ENCODE measurements at places on chromosomes 1 and 21.

- no peak for DNase-seq
These were observed 19.0 kb downstream of the YARS1 start for GRCh38 chr1:32798191-32798590.

- no peak for DNase-seq
These were observed 63.0 kb upstream of the ETS2 start for GRCh38 chr21:38742580-38743260.

DNA sequence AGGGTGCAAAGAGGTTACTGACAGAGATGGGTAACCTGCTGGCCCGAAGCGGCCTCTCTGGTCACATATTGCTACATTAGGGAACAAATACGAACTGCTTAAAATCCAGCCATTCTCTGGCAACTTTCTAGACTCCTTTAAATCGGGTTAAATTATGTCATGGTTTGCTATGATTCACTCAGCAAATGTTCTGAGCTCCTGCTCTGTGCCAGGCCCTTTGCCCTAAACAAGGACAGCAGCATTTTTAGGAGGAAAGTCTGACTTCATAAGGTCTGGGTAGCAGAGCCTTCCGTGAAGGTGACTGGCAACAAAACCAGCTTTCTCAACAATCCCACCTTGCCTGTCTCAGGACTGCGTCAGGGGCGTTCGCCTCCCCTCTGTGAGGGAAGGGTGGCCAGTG, 15.4 kb downstream of the ZP4 start:
- no peak for DNase-seq

GRCh38 chr1:223716302-223716862, 4.0 kb downstream of the CAPN2 start:
- peak; percentile 84 for DNase-seq

GRCh38 chr1:93437976-93438605, 9.8 kb upstream of the FNBP1L start:
- no peak for DNase-seq

GRCh38 chr1:11925938-11926292, 312 bp downstream of the KIAA2013 start:
- no peak for DNase-seq

- no peak for DNase-seq
These were observed 129.5 kb upstream of the PRMT6 start for GRCh38 chr1:106926803-106927582.

DNA sequence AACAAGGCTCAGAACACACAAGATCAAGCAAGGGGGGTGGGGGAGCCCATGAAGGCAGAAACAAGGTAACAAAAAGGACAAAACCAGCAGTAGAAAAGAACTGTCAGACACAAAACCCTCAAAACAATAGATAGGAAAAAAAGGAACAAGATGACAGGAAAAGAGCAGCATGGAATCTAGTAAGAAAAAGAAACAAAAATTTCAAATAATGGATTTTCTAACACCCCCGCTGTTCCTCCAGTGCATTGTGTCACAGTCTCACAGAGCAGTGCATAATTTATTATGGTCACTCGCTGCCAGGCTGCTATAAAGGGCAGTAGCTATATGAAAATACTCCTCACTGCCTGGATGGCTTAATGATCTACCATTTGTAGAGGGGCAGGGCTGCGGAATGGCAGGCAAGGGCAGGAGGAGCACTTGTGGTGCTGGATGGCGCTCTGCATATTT, 567.9 kb downstream of the DPYD start:
- no peak for DNase-seq

- DNase-seq: no peak
These were observed 3.3 kb downstream of the CACYBP start for GRCh38 chr1:175002910-175003517.

GRCh38 chr1:40905061-40905460, 42.9 kb upstream of the CITED4 start:
- no peak for DNase-seq

DNA sequence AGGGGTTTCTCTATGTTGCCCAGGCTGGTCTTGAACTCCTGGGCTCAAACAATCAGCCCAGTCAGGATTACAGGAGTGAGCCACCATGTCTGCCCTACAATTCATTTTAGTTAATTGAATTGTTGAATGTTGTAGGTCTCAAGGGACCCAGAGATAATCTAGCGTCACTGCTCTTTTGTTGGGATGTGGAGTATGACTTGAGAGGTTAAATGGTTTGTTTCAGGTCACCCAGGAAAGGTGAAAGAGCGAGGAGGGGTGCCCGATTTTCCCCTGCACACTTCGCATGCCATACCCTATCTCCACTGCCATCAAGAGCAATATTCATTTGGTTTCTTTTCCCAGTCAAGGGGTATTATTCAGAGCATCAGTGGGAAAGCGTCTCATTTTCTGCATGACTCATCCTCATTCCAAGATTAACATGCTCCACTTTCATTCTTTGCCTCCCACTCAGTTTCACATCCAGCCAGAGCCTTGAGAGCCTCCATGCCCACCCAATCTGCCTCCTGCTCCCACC, 13.1 kb upstream of the SLC30A1 start:
- DNase-seq: no peak

GRCh38 chr1:232873931-232874330, 68.7 kb downstream of the MAP10 start:
- no peak for DNase-seq

DNA sequence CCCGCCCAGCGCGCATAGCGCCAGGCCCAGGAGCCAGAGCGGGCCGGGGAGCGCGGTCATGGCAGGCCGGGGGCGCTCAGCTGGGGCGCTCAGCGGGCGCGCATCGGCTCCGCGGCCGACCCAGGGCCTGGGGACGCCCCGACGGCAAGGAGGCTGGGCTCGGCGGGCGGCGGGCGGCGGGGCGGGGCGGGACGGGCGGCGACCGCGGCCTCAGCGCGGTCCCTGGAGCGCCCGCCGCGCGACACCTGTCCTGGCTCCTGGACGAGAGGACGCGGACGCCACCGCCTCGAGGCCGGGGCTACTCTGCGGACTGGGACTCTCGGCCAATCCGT, 273 bp downstream of the BMP8B start:
- DNase-seq: peak; percentile 24
